Suprapubic skin (tissue), 4 donors: ENCODE measurements at places on chromosomes 11 and 22.

DNA sequence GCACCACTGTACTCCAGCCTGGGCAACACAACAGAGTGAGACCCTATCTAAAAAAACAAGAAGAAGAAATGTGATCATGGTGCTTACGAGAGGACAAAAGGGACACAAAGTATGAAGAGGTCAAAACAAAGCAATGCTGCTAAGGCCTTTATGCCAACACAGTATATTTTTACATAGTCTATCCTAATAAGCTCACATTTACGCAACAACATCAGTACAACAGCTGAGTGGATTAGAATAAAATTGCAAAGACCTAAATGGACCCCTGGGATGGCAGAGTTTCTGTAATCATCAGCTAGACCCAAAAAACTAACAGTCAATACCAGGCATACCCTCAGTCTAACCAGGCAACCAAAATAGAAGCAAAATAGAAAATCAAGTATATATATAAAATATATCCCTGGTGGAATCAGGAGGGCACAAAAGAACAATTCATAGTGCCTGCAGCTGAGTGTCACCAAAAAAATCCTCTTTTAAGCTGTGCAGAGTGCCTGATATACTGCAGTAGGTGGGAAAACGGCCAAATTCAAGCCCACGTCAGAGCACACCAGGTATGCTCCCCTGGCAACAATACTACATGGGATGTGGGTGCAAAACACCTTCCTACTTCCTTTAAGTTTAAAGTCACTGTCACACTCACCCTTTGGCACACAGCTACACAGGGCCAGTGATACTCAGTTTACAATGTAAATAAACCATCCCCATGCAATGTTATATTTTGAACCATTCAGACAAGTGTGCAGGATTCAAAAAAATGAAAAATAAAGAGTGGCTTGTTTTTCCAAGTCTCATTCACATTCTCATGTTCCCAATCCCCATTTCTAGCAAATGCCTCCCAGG, 57.8 kb downstream of the RBFOX2 start:
- no peak for DNase-seq

GRCh38 chr22:24380220-24380904, 47.0 kb upstream of the ADORA2A start:
- DNase-seq: no peak

- DNase-seq: no peak
Observed at GRCh38 chr11:80136991-80137390, 696.2 kb upstream of the TENM4 start.

DNA sequence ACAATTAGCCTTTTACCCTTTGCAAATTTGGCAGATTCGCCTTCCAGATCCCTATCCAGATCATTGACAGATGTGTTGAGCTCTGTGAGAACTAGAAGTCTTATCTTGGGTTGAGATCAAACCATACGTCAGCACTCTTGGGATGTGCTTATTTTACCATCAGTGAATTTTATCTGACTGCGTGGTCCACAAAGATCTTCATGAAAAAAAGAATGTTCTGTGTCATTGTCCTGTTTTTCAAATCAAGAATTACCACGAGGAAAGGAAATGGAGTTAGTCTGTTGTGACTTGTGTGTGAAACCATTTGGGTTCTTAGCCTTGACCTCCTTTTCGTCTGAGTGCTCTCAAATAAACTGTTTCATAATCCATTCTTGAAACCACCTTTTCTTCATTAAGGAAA, 86.2 kb upstream of the SORL1-AS1 start:
- DNase-seq: no peak

GRCh38 chr11:123683428-123684170, 29.2 kb upstream of the SCN3B start:
- no peak for DNase-seq
